ENCODE measurements at places on chromosomes 5 and 9. TPM values are rescaled to one million over a fixed set of nuclear protein-coding genes. Genes with fewer than 3 reads are reported as not detected.
A peak's percentile ranks its signal among the peaks of the same experiment; 100 is the strongest.

AK8 gene
- not detected for total RNA-seq

MTAP gene
- total RNA-seq = 54.5 TPM

SGCD gene
- total RNA-seq = 0.43 TPM

ADAMTS12 gene
- not detected for total RNA-seq

CFAP90 gene
- not detected for total RNA-seq

- H3K27me3 ChIP-seq = no peaks in the 10 kb centered on the region
- no peak overlapping the region for H3K27ac ChIP-seq
- H3K4me1 ChIP-seq = peaks cover 6% of the 10 kb centered on the region
- peaks cover 13% of the 10 kb centered on the region for H3K36me3 ChIP-seq
- no peak overlapping the region for H3K4me3 ChIP-seq
- DNase-seq = no peak
Measured at GRCh38 chr9:19255821-19256220, 25.3 kb downstream of the DENND4C start.

DNA sequence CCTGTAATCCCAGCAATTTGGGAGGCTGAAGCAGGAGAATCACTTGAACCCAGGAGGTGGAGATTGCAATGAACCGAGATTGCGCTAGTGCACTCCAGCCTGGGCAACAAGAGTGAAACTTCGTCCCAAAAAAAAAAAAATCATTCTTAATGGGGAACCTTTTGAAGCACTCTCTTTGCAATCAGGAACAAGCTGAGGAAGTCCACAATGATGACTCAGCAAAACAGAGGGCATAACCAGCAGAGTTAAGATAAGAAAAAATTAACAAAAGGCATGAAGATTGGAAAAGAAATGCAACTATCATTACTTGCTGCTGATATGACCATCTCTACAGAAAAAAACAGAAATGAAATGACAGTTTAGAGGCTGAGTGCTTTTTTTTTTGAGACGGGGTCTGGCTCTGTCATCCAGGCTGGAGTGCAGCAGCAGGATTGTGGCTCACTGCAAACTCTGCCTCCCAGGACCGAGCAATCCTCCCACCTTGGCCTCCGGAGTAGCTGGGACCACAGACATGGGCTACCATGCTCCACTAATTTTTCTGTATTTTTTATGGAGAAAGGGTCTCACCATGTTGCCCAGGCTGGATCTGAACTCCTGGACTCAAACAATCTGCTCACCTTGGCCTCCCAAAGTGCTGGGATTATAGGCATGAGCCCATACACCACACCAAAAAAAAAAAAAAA lies 88.0 kb downstream of the FNBP1 start:
- peaks cover 23% of the 10 kb centered on the region for H3K4me1 ChIP-seq
- DNase-seq = no peak
- peak overlapping the region; percentile 59 for H3K27ac ChIP-seq

- DNase-seq = no peak
- H3K27me3 ChIP-seq = no peaks in the 10 kb centered on the region
- no peaks in the 10 kb centered on the region for H3K36me3 ChIP-seq
- peak overlapping the region; percentile 61 for H3K4me3 ChIP-seq
- peaks cover 37% of the 10 kb centered on the region for H3K4me1 ChIP-seq
Measured at GRCh38 chr5:56070851-56071465, 76.2 kb upstream of the IL6ST start.

GRCh38 chr9:98375138-98375726 lies 119.8 kb upstream of the TBC1D2 start:
- no peak for DNase-seq
- H3K4me1 ChIP-seq = no peaks in the 10 kb centered on the region
- H3K36me3 ChIP-seq = no peaks in the 10 kb centered on the region

- DNase-seq = no peak
- H3K27ac ChIP-seq = no peak overlapping the region
- H3K27me3 ChIP-seq = no peaks in the 10 kb centered on the region
- H3K36me3 ChIP-seq = no peaks in the 10 kb centered on the region
Measured at GRCh38 chr5:13498279-13498678, 446.2 kb downstream of the DNAH5 start.

DNA sequence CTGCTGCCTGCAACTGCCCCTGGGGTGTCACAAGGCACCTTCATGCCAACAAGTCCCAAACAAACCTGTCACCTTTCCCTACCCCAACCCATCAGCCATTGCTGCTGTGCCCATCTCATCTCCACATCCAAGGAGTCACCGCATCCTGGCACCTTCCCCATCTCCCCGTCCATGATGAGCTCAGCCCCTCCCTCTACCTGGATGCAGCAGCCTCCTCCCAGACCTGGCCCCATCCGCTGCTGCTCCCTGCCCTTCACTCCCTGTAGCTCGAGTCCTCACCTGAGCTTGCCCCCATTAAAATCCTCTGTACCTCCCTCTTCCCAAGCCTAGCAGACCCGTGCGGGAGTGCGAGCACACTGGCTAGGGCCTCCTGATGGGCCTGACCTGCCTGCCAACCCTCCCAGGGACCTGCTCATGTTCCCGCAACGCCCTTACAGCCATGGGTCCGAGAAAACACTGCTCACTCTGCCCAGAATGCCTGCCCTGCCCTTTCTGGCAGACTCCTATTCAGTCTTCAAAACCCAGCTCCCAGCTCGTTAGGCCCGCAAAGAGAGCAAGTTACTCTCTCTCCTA lies 110.6 kb downstream of the ADAMTS2 start:
- H3K27ac ChIP-seq = no peak overlapping the region
- no peak for DNase-seq
- H3K36me3 ChIP-seq = no peaks in the 10 kb centered on the region
